ENCODE measurements at places on chromosomes 1 and 21.

DNA sequence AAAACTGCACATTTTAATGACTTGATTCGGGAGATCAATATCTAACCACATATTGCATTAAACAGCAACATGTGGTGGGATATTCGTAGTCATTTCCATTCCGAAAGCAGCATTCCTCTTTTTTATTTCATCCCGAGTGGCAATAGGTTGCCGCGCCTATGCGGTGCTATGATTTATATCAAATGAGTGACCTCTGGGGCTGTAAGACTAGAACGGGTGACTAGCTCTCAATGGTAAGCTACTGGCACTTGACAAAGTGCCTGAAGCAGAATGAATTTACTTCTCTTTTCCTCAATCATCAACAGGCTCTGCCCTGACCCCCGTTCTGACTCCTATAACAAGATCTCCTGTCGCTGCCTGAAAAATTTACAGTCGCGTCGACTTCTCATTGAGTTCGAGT lies 162.3 kb downstream of the ZNF281 start:
- peaks cover 29% of the 10 kb centered on the region for H3K27me3 ChIP-seq
- H3K36me3 ChIP-seq = no peaks in the 10 kb centered on the region
- DNase-seq = no peak
- H3K4me1 ChIP-seq = no peaks in the 10 kb centered on the region

GRCh38 chr1:95287825-95288224 lies 53.8 kb downstream of the RWDD3 start:
- H3K27me3 ChIP-seq = no peaks in the 10 kb centered on the region
- DNase-seq = no peak
- H3K27ac ChIP-seq = no peak overlapping the region
- no peaks in the 10 kb centered on the region for H3K36me3 ChIP-seq
- H3K4me3 ChIP-seq = no peak overlapping the region
- H3K4me1 ChIP-seq = no peaks in the 10 kb centered on the region

GRCh38 chr1:11197359-11197758 lies 8.2 kb downstream of the ANGPTL7 start:
- DNase-seq = no peak
- H3K36me3 ChIP-seq = no peaks in the 10 kb centered on the region
- no peaks in the 10 kb centered on the region for H3K4me1 ChIP-seq

- no peak for DNase-seq
- H3K36me3 ChIP-seq = no peaks in the 10 kb centered on the region
- H3K4me1 ChIP-seq = no peaks in the 10 kb centered on the region
- H3K27ac ChIP-seq = no peak overlapping the region
- H3K4me3 ChIP-seq = no peak overlapping the region
- no peaks in the 10 kb centered on the region for H3K27me3 ChIP-seq
Measured at GRCh38 chr21:26691416-26691815, 118.3 kb upstream of the CYYR1 start.

GRCh38 chr1:246795906-246796694 lies 71.9 kb downstream of the SCCPDH start:
- H3K4me1 ChIP-seq = no peaks in the 10 kb centered on the region
- no peak overlapping the region for H3K27ac ChIP-seq
- H3K4me3 ChIP-seq = no peak overlapping the region
- no peaks in the 10 kb centered on the region for H3K36me3 ChIP-seq
- no peak for DNase-seq

DNA sequence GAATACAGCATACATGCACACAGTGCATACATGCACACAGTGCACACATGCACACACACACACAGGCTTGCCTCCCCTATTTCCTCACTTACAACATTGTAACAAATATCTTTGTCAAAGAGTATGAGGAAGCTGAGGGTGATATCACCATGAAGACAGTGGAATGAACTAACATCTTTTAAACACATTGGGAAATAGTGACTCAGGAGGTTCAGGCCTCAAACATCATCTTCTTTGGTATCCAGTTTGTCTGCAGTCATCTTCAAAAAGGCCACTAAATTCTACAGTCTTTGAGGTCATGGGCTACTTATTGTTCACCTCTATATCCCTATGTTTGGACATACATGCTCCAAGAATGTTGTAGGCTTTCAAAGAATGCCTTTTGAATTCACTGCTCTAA lies 2.1 kb upstream of the LCE2B start:
- H3K4me1 ChIP-seq = no peaks in the 10 kb centered on the region
- H3K27ac ChIP-seq = no peak overlapping the region
- no peaks in the 10 kb centered on the region for H3K27me3 ChIP-seq
- no peak for DNase-seq
- no peak overlapping the region for H3K4me3 ChIP-seq

GRCh38 chr1:15231714-15232201 lies 15.3 kb upstream of the FHAD1 start:
- H3K36me3 ChIP-seq = no peaks in the 10 kb centered on the region
- no peaks in the 10 kb centered on the region for H3K27me3 ChIP-seq
- no peak for DNase-seq
- H3K4me1 ChIP-seq = no peaks in the 10 kb centered on the region
- H3K27ac ChIP-seq = no peak overlapping the region

DNA sequence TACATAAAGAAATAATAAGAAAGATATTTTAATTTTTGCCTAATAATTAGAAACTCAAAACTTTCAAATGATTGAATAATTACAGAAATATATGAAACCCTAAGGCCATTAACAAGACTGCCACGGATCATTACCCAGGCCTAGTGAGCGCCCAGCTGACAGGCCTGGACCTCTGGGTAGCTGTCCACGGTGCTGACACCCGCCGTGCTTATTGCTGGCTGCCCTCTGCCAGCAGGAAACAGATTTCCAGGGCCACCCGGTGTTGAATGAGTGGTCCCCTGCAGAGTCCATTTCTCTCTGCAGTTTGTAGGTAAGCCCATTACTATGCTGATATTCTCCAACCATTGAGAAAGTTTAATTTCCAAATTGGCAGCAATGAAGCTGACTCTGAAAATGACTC lies 254.4 kb upstream of the GJB5 start:
- H3K36me3 ChIP-seq = no peaks in the 10 kb centered on the region
- H3K27ac ChIP-seq = no peak overlapping the region
- no peak for DNase-seq
- H3K27me3 ChIP-seq = no peaks in the 10 kb centered on the region

- no peaks in the 10 kb centered on the region for H3K36me3 ChIP-seq
- DNase-seq = no peak
- H3K27ac ChIP-seq = no peak overlapping the region
- H3K27me3 ChIP-seq = no peaks in the 10 kb centered on the region
- H3K4me1 ChIP-seq = no peaks in the 10 kb centered on the region
- H3K4me3 ChIP-seq = no peak overlapping the region
Measured at GRCh38 chr1:107981277-107981676, 16.3 kb upstream of the VAV3 start.

- DNase-seq = no peak
- H3K36me3 ChIP-seq = no peaks in the 10 kb centered on the region
- H3K27ac ChIP-seq = no peak overlapping the region
- no peaks in the 10 kb centered on the region for H3K27me3 ChIP-seq
Measured at GRCh38 chr1:179305450-179305849, 11.9 kb downstream of the SOAT1 start.

- H3K36me3 ChIP-seq = peaks cover 71% of the 10 kb centered on the region
- no peak for DNase-seq
- H3K27ac ChIP-seq = no peak overlapping the region
- no peaks in the 10 kb centered on the region for H3K4me1 ChIP-seq
Measured at GRCh38 chr21:44949161-44949778, 9.4 kb downstream of the SLX9 start.

- H3K36me3 ChIP-seq = no peaks in the 10 kb centered on the region
- H3K4me3 ChIP-seq = no peak overlapping the region
- H3K4me1 ChIP-seq = no peaks in the 10 kb centered on the region
- no peak overlapping the region for H3K27ac ChIP-seq
- no peak for DNase-seq
Measured at GRCh38 chr1:115492019-115492595, 149.7 kb upstream of the VANGL1 start.

DNA sequence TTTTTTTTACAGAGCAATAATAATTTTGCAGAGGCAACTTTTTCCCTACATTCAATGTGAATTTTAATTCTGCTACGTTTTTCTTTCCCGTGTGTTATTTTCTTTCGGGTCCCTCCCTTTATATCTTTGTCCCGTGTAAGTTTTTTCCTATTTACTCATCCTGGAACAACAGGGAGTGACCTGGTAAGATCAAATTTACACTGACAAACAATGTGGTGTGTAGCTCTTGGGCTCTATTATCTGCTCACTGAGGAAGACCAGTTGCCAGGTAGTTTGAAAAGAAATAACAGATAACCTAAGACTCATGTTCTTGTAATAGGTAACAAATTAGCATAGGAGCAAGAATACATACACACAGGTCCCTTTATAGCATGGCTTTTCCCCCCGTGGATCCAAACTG lies 33.7 kb upstream of the GUCA2A start:
- H3K4me1 ChIP-seq = no peaks in the 10 kb centered on the region
- DNase-seq = no peak
- no peak overlapping the region for H3K27ac ChIP-seq
- H3K27me3 ChIP-seq = no peaks in the 10 kb centered on the region
- H3K36me3 ChIP-seq = peaks cover 75% of the 10 kb centered on the region
- no peak overlapping the region for H3K4me3 ChIP-seq

DNA sequence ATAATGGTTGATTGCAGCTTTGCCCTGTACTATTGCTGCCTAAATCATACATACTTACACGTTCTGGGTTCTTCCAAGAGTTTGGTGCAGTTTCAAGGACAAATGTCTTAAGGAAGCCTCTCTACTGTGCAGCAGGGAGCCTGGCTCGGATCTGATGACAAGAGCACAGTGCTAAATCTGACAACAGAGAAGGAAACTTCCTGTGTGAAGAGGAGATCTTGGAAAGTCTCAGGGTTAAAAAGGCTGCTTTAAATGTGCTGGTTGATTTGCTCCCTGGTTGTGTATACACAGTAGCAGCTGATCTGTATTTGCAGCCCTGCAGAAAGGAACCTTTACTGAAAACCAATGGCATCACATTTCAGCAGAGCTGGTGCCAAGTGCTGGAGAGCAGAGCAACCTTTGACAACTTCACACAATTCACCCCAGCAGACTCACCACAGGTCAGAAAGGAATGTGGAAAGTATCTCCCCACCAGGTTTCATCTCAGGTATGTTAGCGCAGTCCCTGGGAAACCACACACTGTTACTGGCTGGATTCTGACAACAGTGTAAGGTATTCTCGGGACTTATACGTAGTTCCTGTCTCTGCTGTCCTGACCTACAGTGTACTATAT lies 355.0 kb upstream of the ESRRG start:
- no peak for DNase-seq
- no peaks in the 10 kb centered on the region for H3K4me1 ChIP-seq
- no peaks in the 10 kb centered on the region for H3K27me3 ChIP-seq

DNA sequence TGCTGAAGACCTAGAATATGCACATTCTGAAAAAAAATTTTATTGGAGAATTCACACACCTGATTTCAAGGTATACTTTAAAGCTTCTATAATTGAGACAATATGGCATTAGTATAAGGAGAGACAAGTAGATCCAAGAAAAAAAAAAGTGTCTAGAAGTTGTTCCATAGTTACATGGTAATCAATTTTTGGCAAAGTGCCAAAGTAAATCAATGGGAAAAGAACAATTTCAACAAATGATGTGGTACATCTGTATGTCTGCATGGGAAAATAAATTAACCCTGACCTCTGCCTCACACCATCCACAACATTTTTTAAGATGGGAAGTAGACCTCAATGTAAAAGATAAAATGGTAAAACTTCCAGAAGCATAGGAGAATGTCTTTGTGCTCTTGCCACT lies 21.3 kb upstream of the BACH1 start:
- no peaks in the 10 kb centered on the region for H3K36me3 ChIP-seq
- no peak overlapping the region for H3K27ac ChIP-seq
- no peaks in the 10 kb centered on the region for H3K27me3 ChIP-seq
- no peak overlapping the region for H3K4me3 ChIP-seq

DNA sequence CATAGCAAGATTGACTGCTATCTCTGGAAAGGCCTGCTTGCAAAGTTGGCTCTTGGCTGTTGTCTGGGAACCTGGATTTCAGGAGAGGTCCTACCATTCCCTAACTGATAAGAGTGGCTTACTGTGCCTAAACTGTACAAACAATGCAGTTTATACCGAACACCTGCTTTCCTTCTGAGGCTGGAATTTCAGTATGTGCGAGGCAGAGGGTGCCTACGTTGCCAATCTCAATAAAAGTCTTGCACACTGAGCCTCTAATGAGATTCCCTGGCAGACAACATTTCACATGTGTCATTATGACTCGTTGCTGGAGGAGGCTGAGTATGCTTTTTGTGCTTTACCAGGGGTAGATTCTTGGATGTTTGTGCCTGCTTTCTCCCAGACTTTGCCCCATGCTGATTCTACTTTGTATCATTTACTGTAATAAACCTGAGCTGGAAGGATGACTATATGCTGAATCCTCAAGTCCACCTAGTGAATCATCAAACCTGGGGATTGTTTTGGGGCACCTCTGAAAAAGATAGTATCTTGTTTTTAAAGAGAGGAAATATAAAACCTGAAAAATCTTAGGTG lies 58.9 kb upstream of the GNG4 start:
- no peak overlapping the region for H3K27ac ChIP-seq
- H3K36me3 ChIP-seq = peaks cover 78% of the 10 kb centered on the region
- no peaks in the 10 kb centered on the region for H3K27me3 ChIP-seq
- no peak overlapping the region for H3K4me3 ChIP-seq
- no peaks in the 10 kb centered on the region for H3K4me1 ChIP-seq
- DNase-seq = no peak

GRCh38 chr1:171420810-171421209 lies 64.5 kb upstream of the PRRC2C start:
- no peak overlapping the region for H3K4me3 ChIP-seq
- DNase-seq = no peak
- H3K36me3 ChIP-seq = no peaks in the 10 kb centered on the region
- no peaks in the 10 kb centered on the region for H3K4me1 ChIP-seq
- no peak overlapping the region for H3K27ac ChIP-seq

GRCh38 chr1:178818416-178818815 lies 52.5 kb downstream of the ANGPTL1 start:
- no peak for DNase-seq
- H3K27ac ChIP-seq = no peak overlapping the region
- no peaks in the 10 kb centered on the region for H3K27me3 ChIP-seq
